ENCODE measurements at places on chromosomes 7 and 10.

DNA sequence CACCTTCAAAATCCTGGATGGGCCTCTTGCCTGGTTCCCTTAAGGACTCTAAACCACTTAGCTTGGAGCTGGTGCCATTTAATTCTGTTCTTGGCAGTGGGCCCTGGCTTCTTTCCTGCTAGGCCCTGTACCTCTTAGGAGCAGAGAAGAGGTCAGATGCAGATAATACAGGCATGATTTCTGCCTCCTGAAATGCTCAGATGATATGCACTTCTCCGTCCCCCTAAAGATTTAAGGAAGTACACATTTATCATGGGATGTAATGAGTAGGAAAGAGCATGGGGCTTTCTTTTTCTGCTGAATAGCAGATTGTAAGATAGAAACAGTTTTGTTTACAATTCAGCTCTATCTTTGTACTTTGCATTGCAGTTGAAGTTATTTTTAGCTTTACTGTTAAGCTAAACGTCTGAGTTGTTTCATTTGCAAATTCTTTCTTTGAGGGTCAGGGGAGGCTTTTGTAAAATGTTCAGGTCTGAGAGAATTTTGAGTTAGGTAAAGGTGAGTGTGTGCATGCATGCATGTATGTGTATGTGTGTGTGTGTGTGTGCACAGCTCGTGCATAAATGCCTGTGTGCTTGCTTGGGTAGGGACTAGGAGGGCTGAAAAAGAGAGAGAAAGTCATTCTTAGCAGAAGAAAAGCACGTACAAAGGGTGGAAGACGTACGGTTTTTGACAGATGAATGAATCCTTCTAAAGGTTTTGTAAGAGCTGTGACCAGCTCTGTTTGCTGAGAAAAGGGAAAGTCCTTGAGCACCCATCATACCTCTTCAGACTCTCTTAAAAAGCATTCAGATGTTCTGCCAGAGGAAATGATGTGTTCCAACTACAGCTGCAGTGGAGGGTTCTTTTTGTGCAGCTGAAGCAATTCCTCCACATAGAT, 364.2 kb downstream of the AUTS2 start:
- no peak for DNase-seq

DNA sequence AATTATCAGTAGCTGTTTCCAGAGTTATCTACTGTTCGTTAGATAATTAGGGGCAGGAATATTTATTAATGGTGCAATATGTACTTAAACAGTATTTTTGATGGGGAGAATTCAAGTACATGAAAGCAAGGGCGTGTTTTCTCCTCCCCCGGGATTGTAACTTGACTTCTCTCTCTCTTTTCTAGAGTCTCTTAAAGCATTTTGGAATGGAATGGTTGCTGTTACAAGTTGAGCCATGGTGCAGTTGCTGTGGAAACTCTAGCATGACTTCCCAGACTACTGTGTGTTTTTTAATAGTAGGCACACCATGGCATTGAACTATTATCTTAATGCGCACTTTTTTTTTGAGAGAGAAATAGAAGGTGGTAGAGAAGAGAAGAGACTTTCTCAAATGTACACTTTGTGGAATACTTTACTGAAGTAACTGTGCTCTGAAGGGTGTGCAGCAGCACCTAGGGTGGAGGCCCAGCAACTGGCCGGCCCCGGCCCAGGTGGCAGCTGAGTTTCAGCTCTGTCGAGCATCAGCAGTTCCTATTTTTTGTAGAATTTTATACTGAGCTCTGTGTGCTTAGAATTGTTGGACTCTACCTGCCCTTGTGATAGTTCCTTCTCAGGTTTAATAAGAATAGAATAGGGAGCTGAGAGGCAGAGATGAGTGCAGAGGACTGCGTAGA, 64.4 kb downstream of the CCNY start:
- no peak for DNase-seq

DNA sequence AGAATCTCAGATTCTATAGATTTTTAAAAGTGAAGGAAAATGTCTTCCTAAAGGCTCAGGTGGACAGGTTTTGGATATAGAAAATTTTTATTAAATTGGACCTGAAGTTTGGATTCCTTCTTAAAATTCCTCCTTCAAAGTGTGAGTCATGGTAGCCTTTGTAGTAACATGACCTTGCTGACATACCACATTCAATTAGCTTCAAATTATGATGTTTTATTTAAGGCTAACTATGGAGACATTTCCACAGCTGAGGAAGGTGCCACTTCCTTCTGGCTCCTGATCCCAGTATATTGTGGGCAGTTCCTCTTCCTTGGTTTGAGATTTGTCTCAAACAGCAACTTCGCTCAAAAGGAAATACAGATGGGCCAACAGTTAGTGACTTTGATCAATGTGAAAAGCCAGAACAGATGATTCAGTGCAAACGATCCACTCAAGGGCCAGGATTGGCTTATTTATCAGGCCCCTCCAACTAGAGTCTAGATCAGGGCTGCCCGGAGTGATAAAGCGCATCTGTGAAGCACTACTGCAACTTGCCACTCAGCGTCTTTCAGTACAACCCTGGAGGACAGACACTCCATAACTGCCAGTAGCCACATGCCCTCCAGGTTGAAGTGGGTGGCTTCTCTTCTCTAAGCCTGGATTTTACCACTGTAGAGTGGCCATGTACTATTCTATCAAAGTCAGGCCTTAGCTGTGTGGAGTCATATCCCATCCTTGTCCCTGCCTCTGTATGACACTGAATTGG, 573.5 kb downstream of the KIF20B start:
- no peak for DNase-seq

DNA sequence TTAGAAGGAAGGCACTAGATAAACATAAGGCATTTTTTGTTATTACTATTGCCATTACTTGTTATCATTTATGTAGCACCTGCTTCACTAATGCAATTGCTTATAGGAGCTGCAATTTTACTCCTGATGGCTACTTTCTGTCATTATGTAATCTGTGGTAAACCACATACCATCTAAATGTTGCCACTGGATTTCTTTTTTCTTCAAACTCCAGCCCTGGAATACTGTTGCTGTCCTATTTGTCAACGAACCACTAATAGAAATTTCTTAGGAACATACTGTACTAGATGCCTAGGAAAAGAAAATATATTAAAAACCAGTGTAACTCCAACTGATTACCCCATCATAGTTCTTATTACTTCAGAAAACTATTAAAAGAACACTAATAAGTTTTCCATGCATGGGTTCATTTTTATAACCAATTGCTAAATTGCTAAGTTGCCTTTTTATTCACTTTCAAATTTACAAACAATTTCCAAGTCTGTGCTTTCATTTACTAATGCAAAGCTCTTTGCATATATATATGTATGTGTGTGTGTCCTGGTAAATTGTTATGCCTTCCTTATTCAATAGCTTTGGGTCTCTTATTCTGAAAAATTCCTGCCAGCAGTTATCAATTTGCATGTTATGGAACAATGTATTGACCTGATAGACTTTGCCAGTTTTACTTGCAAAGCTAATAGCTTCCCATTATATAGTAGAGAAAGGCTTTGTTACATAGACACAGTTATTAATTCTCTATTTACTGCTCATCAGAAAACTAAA, 287.4 kb downstream of the EXOC4 start:
- DNase-seq = no peak

DNA sequence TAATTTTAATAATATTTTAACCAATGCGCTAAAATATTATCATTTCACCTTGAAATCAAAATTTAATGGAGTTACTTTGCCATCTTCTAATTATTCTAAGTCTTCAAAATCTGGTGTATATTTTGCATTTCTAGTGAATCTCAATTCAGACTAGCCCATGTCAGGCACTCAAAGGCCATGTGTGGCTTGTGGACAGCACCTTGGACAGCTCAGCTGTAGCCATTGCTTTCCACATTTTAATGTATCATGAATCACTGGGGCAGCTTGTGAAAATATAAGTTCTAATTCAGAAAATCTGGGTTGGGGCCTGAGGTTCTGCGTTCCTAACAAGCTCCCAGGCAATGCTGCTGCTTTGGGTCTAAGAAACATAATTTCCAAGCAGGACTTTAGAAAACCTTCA, 57.2 kb downstream of the MGAM2 start:
- no peak for DNase-seq

GRCh38 chr7:44063894-44064651, 1.3 kb downstream of the PGAM2 start:
- DNase-seq = no peak

GRCh38 chr10:31687663-31688482, 240.8 kb downstream of the ARHGAP12 start:
- DNase-seq = no peak
